Dermis blood vessel endothelial cell (primary cell): ENCODE measurements at places on chromosomes 12 and 14. TPM values are rescaled to one million over a fixed set of nuclear protein-coding genes. Genes with fewer than 3 reads are reported as not detected.

The ATF7 gene
- 12.9 and 14.9 TPM in 2 replicates for total RNA-seq

The RNASE3 gene
- total RNA-seq: not detected in 2 replicates

The NPFF gene
- total RNA-seq: not detected in 2 replicates

The TDRD9 gene
- total RNA-seq: 3.0 and 4.3 TPM in 2 replicates

The TRIM9 gene
- not detected in 2 replicates for total RNA-seq

The PPP1R1A gene
- 0.17 TPM in 1 of 2 replicates, not detected in the other for total RNA-seq

The ETFRF1 gene
- 18.7 and 19.4 TPM in 2 replicates for total RNA-seq
